Cardiac muscle cell (in vitro differentiated cells and primary cell): ENCODE measurements at places on chromosomes 4 and X.

- DNase-seq: no peak
These were observed 140.0 kb downstream of the GASK1B start for GRCh38 chr4:158032733-158033415.

DNA sequence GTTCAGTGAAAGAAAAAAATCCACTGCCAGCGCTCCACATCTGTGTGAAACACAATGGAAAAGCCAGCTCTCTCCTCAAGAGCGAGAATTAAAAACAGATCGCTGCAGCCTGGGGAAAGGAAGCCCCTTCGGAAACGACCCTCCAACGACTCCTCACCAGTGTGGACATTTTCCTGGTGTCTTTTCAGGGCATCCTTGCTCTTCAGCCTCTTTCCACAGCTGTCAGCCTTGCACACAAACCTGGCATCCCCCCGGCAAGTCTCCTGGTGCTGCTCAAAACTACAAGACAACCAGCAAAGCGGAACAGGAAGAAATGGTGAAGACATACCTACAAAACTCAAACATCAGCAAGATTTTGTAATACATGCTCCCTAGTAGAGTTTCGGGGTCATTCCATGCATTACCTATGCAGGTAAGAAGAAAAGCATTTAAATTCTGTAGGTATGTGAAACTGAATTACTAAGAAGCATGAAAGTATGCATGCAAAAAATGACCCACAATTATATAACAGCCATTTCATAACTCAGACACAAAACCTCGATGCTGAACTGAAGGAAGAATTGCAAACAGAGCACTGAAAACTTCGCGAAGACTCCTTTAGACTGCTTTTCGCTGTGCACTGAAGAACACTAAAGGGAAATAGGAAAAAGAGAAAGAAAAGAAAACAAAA, 106.1 kb downstream of the PRDM5 start:
- no peak for DNase-seq

GRCh38 chrX:46576458-46576857, 2.9 kb downstream of the CHST7 start:
- no peak for DNase-seq

DNA sequence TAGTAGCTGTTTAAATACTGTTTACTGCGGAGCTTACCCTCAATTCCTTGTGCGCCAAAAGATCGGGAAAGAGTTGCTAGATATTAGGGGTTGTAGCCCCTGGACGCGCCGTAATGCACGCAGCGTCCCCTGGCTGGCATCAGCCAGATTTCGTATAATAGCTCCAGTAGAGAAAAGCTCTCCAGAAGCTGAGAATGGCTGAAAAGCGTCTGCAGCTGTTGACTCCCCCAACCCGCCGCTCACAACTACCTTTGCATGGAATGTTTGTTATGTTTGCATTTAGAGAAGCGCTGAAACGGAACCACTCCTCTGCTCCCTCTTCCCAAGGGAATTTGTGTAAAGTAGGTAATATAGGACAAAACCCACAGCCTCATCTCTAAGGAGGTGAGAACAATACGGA, 3.7 kb downstream of the DOCK11 start:
- no peak for DNase-seq

GRCh38 chr4:185120631-185120946, 22.5 kb upstream of the SLC25A4 start:
- DNase-seq: no peak

DNA sequence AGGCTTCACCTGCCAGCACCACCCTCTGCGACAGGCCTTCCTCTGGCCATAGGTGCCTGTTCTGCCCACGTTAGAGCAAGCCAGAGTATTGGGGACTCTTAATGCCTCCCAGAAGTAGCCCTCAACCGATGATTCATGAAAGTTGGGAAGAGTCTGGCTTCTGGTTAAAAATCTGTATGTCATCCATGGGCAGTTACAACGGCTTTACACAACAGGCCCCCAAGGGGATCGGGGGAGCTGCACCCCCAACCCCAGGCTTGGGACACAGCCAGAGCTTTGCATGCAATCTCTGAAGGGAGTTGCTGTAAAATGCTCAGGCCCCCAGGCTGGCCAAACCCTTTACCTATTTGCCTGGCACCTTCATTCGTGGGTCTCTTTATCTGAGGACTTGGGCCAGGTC, 5.4 kb upstream of the CYTL1 start:
- DNase-seq: no peak

DNA sequence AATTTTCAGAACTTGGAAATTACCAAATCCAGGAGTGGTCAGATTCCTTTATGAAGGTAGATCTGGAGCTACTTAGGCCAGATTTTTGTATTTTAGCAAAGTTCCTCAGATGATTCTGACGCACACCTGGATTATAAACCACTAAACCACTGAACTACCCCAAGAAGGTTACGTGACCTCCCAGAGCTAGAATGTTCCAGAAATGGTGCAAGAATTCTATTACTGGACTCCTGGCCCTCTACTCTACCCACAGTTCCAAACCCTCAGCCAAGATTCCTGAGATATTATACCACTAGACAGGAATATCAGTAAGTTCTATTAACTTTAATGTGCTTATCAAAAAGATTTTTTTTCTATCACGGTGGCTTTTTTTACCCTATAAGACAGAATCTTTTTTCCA, 67.1 kb downstream of the ABCG2 start:
- no peak for DNase-seq

- no peak for DNase-seq
These were observed 390.3 kb downstream of the FAM47A start for GRCh38 chrX:33741807-33742206.

GRCh38 chr4:124067046-124067445, 645.5 kb downstream of the ANKRD50 start:
- DNase-seq: no peak

- DNase-seq: no peak
These were observed 28.9 kb upstream of the DDX53 start for GRCh38 chrX:22970861-22971260.

DNA sequence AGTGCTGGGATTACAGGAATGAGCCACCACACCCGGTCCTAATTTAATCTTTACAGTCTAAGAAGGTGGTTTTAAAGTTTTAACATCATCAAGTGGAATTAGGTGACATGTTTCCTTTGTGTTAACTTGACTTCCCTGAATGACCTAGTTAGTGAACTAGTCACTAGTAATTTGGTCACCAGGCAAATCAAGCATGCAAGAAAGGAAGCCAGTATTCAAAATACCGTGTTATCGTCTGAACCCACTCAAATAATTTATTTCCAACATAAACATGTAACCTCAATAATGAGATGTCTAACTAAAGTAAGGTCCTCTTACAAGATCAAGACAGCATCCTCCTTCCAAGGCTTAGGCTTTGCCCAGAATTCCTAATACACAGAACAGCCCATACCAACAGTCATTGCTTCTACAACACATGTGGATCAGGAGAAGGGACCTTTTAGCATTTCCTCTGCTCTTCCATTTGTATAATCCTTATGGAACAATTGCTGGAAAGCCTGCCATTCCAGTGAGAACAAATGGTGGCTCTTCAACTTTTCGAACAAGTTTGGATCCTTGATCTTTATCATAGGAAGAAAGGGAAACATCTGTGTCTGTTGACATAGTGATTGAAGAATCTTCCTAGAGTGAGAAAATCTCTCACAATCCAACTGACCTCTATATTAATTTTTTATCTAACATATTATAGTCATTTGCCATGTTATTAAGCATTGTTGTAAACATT, 97.2 kb downstream of the ANXA3 start:
- no peak for DNase-seq

DNA sequence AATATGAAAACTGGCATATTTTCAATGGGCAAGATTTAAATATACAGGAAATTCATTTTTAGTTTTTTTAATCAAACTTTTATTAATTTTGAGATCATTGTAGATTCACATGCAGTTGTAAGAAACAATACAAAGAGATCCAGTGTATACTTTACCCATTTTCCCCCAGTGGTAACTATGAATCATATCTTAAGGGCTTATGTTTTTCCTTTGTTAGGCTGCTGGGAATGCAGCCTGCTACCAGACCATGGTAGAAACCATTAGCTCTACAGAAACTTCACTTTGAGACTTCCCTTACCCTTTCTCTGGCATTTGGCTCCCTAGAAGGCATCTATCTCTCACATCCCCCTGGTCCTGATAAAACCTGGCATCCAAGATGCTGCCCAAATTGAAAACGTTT, 147.6 kb upstream of the EOLA2 start:
- no peak for DNase-seq

GRCh38 chrX:147917700-147918695, 6.3 kb downstream of the FMR1 start:
- DNase-seq: peak; percentile 15

DNA sequence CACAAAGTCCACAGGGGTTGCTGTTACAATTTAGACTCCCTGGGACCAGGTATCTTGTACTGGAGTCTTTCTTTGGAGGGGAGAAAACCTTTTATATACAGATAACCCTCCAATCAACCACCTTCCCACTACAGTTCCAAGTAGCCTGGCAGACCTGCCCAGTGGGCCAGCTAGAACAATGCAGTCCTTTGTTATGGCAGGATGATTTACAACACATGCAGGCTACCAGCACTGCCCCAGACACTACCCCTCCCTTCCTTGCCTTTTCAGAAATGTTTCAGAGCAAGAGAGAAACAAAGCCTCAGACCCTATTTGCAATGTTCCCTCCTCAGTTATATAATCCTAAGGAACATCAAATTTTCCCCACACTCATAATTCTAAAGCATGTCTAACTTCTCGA, 11.1 kb downstream of the RASL11B start:
- DNase-seq: no peak
